ENCODE measurements at places on chromosomes 3 and 15.

GRCh38 chr3:178485756-178486155 is 50.5 kb upstream of the KCNMB2 start:
- DNase-seq: no peak

DNA sequence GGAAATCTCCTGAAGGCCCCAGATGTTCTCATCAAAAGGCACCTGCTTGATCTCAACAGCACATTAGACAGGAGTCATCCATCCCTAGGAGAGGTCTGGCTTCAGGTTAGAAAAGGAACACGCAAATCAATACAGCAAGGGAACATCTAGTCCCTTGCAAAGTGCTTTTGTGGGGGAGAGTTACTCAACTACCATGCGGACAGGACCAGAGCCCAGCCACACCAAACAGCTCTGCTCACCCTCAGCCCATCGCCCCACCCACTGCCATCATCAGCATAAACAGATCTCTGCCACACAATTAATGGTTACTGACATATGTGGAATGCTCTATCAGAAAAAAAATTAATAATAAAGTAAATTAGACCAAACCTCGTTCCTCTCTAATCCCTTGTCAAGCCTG is 85.6 kb downstream of the MYLK start:
- DNase-seq: no peak

GRCh38 chr15:39761006-39761405 is 21.6 kb downstream of the FSIP1 start:
- DNase-seq: no peak

DNA sequence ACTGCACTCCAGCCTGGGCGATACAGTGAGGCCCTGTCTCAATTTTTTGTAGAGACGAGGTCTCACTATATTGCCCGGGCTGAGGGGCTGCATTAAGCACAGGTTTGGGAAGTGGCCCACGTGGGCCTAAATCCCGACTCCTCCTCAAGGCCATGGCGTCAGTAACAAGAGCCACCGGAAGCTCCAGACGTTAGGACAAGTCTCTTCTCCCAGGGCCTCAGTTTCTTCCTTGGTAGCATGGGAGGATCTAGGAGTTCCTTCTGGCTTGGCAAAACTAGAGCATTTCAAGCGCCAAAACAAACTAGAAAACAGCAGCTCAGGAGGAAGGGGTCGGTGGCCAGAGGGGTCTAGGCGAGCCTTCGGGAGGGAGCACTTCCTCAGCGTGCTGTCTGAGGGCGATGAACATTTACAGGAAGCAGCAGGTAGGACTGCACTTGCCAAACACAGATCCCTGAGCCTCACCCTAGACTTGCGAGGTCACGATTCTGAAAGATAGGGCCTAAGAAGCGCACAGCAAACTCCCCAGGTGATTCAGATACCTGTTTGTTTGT is 536 bp downstream of the SNAPC5 start:
- no peak for DNase-seq

- peak; percentile 93 for DNase-seq
These were observed at the start of gene ZNF280D for GRCh38 chr15:56733136-56734012. Gene ZNF280D (minus strand): TSS chr15:56733509. CDS start chr15:56707109, 26,400 bp downstream.

DNA sequence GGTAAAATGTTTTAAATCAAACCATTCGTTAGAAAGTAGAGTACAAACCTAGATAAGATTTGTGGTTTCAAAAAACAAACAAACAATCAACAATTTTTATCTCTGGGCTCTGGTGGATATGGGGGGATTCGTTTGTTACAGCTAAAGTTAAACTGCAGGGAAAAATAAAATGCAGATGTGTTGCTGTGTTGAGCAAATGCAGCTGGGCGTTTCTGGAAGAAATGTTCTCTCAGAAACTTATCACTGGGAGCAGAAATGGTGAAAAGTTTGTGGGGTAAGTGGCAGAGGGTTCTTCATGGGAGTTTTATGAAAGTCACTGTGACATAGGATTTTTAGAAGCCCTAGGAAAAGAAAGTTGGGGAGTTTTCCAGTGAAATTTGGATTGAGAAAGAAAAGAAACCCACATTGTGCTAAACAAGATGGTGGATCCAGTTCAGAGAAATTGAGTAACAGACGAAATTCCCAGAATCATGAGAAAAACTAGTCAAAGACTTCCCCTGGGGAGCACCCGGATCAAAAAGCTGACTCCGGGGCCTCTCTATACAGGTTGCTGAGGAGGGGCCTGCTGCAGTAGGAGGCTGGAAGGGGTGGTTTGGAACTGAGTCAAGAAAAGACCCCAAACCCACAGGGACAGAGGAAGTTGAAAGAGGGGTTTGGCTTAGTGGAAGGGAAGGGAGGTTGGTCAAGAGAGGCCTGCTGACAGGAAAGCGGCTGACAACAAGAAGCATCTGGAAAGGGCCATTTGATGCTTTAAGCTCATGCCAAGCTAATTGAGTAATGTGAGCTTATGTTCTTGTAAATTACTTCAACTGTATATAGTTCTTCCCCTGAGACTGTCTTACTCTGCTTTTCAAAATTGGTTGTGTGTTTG is 108.7 kb downstream of the RARB start:
- DNase-seq: no peak

DNA sequence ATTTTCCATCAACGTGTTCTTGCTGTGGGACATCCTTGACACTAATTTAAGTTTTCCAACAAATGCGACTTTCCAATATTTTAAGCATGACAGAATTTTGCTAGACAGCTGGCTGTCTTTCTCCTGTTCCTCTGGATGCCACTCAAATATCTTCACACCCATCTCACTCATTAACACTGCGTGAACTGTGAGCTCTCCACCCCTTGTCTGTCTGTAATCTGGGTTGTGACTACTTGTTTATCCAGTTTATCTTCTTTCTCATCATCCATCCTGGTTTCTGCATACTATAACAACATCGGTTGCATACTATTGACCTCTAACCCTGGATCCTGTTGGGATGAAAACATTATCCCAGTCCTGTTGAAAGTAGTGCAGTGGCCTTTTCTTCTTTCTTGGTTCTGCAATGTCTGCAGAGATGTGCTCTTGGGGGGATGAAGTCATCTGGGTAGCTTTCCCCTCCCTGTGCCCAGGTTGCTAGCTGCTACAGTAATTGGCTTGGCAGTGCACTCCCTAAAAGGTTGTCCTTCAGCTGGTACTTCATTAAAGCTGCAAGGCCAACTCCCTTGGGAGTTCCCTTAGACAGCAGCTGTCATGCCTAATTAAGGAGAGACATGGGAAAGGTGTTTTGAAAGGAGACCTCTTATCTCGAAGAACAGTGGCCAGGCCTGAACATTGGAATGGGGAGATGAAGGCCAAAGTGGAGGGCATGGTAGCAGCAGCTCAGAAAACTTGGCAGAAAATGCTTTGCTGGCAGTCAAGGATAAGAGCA is 24.7 kb downstream of the KAT2B start:
- DNase-seq: no peak

DNA sequence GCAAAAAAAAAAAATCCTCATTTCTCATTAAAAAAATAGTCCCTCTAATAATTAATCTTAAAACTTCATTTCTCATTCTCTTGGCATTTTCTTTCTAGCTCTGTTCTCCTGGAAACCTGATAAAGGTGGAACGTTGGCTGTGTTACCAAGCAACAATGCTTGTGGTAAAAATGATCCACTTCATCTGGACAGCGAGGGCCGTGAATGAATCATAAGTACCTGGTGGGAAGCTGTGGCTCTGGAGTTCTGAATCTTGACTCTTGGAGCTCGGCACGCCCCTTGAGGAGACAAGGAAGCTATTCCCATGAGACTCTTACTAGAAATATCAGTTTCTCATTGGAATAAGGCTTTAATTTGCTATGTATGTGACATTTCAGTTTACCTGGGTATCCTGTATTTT is 32.5 kb downstream of the BCL2L10 start:
- DNase-seq: peak; percentile 85

GRCh38 chr3:14244521-14245247 is 66.1 kb downstream of the LSM3 start:
- DNase-seq: no peak

GRCh38 chr3:175150812-175151401 is 291.8 kb downstream of the NAALADL2 start:
- peak; percentile 91 for DNase-seq

- no peak for DNase-seq
These were observed 77.8 kb upstream of the KCNMB2 start for GRCh38 chr3:178458313-178459037.

- peak; percentile 30 for DNase-seq
These were observed 98.5 kb upstream of the SLC2A2 start for GRCh38 chr3:171125010-171125409.

DNA sequence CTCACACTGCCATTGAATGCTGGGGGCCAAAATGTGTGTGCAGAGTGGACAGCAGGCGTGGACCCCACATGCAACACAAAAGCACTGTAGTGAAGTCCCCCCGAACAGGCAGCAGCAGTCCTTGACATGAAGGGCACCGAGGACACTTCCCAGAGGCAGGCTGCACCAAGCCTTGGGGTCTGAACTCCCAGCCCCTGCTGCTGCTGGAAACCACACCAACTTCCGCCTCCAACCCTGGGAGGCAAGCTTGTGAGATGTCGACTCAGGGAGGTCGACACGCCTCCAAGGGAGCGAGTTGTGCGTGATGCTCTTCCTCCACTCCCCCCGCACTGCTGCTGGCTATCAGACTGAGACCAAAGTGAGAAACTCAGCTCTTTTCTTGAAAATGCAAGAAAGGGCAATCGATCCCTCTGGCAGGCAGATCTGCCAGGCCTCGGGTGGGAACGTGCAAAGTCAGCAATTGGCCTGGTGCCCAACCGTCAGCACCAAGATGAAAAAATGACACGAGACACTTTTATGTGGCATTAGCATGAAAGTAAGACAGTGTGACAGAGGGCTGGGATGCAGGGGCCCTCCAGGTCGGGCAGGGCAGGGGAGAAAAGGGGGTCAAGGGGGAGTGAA is 43.6 kb downstream of the WHAMM start:
- no peak for DNase-seq

DNA sequence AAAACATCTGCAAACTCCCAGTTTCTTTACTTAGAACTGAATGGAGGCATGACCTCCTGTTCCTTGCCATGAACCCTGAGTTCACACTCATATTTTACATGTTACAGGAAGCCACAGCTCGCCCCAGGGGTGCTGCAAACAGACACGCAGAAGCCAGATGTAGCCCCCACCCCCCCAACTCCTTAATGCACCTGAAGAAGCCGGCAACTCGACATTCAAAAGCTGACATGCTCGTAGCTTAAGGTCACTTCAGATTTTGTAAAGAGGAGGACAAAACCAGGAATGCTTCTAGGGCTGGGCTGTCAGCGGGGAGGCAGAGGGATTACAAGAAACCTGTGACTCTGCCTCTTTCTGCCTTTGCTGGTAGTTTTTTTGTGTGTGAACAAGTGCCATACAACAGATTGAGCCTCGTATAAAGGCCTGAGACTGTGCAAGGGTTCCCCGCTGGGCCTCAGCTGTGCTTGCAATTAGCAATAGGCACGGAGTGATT is 42.0 kb upstream of the FEZF2 start:
- DNase-seq: no peak

GRCh38 chr3:110881069-110881468 is 190.5 kb upstream of the NECTIN3 start:
- peak; percentile 83 for DNase-seq

DNA sequence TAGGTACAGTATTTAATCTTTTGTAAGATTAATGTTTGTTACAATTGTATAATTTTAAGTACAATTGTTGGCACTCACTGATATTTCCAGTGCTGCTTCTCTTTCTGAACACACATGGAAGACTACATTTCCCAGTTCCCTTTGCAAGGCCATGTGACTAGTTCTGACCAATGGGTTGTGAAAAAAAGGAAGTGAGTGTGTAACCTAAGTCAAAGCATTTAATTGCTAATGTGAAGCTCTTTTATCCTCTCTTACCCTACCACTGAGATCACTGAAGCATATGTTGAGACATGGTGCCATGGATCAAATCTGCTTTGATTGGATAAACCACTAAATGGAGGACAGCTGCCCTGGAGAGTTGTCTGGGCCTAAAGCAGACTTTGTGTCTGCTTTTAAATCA is 83.9 kb upstream of the PLXND1 start:
- peak; percentile 52 for DNase-seq

GRCh38 chr3:37137516-37137915 is 36.9 kb downstream of the LRRFIP2 start:
- no peak for DNase-seq

GRCh38 chr15:40305281-40305680 is 2.5 kb downstream of the PLCB2 start:
- DNase-seq: no peak

DNA sequence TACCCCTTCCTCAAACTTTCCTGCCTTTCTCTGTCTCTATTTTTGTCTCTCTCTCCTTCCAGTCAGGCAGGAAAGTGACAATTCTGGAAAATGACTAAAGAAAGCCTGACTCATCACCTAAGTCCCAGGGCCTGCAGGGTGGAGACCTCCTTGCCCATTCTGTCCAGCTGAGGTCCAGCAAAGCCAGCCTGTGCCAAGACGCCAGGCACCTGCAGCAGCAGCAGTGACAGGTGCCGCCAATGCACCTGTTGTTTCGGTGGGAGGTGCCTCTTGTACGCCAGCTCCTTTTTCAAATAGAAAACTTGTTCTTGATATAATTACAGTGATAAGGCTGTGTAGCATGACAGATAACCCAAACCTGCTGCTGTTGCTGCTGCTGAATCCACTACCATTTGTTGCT is 501.3 kb downstream of the NTRK3 start:
- DNase-seq: peak; percentile 71

- no peak for DNase-seq
These were observed 14.6 kb downstream of the LMOD3 start for GRCh38 chr3:69107841-69108240.

- no peak for DNase-seq
These were observed 158.5 kb downstream of the FEZF2 start for GRCh38 chr3:62214850-62215249.

GRCh38 chr15:39670687-39671086 is 89.8 kb downstream of the THBS1 start:
- DNase-seq: peak; percentile 34

- DNase-seq: no peak
These were observed 180.0 kb downstream of the KCNAB1 start for GRCh38 chr3:156300371-156300770.

GRCh38 chr3:138371070-138371965 is 22.9 kb downstream of the MRAS start:
- no peak for DNase-seq

GRCh38 chr3:66472313-66473134 is 28.3 kb downstream of the LRIG1 start:
- peak; percentile 85 for DNase-seq
